ENCODE measurements at places on chromosomes 13 and 19.

GRCh38 chr13:59501004-59501403 is 662.7 kb downstream of the DIAPH3 start:
- DNase-seq = no peak

GRCh38 chr19:11013771-11014170 is 52.9 kb downstream of the SMARCA4 start:
- DNase-seq = no peak

DNA sequence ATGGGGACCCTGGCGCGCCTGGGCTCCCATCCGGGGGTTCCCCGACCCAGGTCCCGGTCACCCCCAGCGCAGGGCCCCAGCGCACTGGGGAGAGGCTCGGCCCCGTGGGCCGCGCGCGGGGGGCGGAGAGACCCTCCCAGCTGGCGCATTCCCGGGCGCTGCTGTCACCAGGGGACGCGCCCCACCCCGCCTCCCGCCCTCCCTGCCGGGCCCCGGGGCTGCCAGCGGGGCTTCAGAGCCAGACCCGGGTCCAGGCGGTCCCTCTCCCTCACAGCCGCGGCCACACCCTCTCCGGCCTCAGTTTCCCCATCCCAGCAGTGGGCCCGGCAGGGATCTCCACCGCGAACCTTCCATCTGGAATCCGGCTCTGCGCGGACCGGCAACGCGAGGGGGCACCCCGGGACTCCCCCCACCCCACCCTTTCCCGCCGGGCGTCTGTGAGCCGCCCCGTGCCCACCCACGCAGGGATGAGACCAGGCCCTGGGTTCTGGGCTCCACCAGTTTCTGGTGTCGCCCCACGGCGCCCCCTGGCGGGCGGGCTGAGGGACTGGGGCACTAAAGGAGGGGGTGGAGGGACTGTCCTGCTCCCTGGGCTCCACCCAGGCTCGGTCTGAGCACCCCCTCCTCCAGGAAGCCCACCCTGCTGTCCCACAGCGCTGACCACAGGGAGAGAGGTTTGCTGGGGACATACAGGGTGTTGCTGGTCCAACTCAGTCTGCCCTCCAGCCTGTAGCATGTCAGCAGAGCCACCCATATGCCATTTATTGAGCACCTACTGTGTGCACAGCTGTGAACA is 878 bp upstream of the ADAMTSL5 start:
- peak; percentile 11 for DNase-seq

DNA sequence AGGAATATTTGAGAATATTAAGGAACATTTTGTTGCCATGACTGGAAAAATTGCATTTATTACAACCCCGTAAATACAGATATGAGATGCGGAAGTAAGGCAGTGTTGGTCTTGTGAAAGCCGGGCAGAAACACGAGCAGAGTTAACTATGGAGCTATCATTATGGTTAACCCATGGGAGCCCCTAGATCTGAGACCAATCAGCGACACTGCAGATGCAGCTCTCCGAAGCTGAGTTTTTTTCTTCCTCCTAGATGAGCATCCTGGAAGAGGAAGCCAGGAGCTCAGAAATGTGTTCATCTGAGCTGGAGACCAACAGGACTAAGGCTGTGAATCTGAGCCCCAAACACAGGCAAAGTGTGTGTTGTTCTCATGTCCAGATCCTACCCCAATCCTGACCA is 123.0 kb upstream of the KL start:
- DNase-seq = no peak

GRCh38 chr13:93227280-93227877 is 772 bp downstream of the GPC6 start:
- no peak for DNase-seq

- no peak for DNase-seq
Observed at GRCh38 chr13:35252536-35253205, 223.8 kb downstream of the MAB21L1 start.
